Bronchus fibroblast of lung (primary cell): ENCODE measurements at places on chromosomes 2 and 18. TPM values are rescaled to one million over a fixed set of nuclear protein-coding genes. Genes with fewer than 3 reads are reported as not detected.

Gene PROM2
- total RNA-seq = 0.17 and 0.45 TPM in 2 replicates

Gene KCNG3
- total RNA-seq = not detected in 2 replicates

Gene LBX2
- 1.3 and 3.4 TPM in 2 replicates for total RNA-seq

Gene NEU2
- not detected in 2 replicates for total RNA-seq

Gene SLC19A3
- 0.17 and 0.59 TPM in 2 replicates for total RNA-seq

Gene HK2
- total RNA-seq = 4.2 and 4.6 TPM in 2 replicates

Gene DSG2
- total RNA-seq = 11.0 and 11.9 TPM in 2 replicates

Gene SPEG
- 13.2 and 14.0 TPM in 2 replicates for total RNA-seq

Gene FAM237A
- total RNA-seq = not detected in 2 replicates

Gene COL4A4
- total RNA-seq = under 0.01 and 0.15 TPM in 2 replicates

Gene CIB4
- not detected in 2 replicates for total RNA-seq

Gene NCKAP1
- 57.0 and 59.6 TPM in 2 replicates for total RNA-seq

Gene HOXD12
- not detected in 2 replicates for total RNA-seq

Gene SPP2
- not detected in 2 replicates for total RNA-seq

Gene ACKR3
- 0.15 TPM in 1 of 2 replicates, not detected in the other for total RNA-seq

Gene MBOAT2
- 16.5 and 18.7 TPM in 2 replicates for total RNA-seq

Gene SMAD7
- total RNA-seq = 1.0 and 1.9 TPM in 2 replicates

Gene PCGF1
- total RNA-seq = 16.6 and 18.3 TPM in 2 replicates

Gene DUSP19
- total RNA-seq = 1.2 and 1.5 TPM in 2 replicates

Gene CCDC150
- 1.6 and 4.4 TPM in 2 replicates for total RNA-seq

Gene STAT4
- under 0.01 and 0.15 TPM in 2 replicates for total RNA-seq

Gene POMC
- total RNA-seq = 3.1 and 4.0 TPM in 2 replicates

Gene LCT
- total RNA-seq = not detected in 2 replicates

Gene SIX3
- total RNA-seq = not detected in 2 replicates
